Testis (tissue), 5 donors: ENCODE measurements at places on chromosomes 3 and 15. TPM values are rescaled to one million over a fixed set of nuclear protein-coding genes. Genes with fewer than 3 reads are reported as not detected.

GPR27 gene
- 11.3 TPM for polyA plus RNA-seq

AMT gene
- 9.1 TPM for polyA plus RNA-seq

PCYT1A gene
- polyA plus RNA-seq, result 66.0 TPM

TOPBP1 gene
- 51.7 TPM for polyA plus RNA-seq

XYLB gene
- 1.7 TPM for polyA plus RNA-seq

KLHL25 gene
- 19.6 TPM for polyA plus RNA-seq

DNAH12 gene
- polyA plus RNA-seq, result 15.7 TPM

CEMIP gene
- polyA plus RNA-seq, result 7.5 TPM

PATL2 gene
- polyA plus RNA-seq, result 0.76 TPM

TNFAIP8L3 gene
- 10.2 TPM for polyA plus RNA-seq

MUC20 gene
- polyA plus RNA-seq, result 10.3 TPM

SLC51B gene
- 13.6 TPM for polyA plus RNA-seq

GRAMD2A gene
- polyA plus RNA-seq, result 3.1 TPM
